ENCODE measurements at places on chromosomes 12 and 14.

- DNase-seq: no peak
Measured at GRCh38 chr12:20832911-20833310, 22.4 kb downstream of the SLCO1B3 start.

- no peak for DNase-seq
Measured at GRCh38 chr12:93740751-93741150, 63.6 kb downstream of the CRADD start.

- no peak for DNase-seq
Measured at GRCh38 chr12:118342090-118342489, 30.6 kb downstream of the TAOK3 start.

GRCh38 chr12:89717759-89718523, 9.3 kb upstream of the ATP2B1 start:
- DNase-seq: no peak

DNA sequence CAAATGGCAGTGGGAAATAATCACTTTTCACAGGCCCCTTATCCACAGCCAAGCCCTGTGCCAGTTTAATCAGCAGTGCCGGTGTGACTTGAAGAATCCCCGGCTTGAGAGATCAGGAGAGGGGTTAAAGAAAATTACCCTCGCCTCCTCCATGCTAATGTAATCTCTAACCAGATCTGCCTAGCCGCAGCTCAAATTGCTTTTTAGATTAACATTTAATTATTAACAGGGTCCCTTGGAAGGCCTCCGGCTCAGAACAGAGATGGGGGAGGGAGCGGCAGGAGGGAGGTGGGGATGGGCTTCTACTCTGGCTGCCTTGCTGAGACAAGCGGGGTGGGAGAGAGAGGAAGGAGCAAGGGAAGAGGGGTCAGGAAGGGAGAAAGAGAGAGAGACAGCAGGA, 24.0 kb downstream of the FAM222A start:
- DNase-seq: no peak

DNA sequence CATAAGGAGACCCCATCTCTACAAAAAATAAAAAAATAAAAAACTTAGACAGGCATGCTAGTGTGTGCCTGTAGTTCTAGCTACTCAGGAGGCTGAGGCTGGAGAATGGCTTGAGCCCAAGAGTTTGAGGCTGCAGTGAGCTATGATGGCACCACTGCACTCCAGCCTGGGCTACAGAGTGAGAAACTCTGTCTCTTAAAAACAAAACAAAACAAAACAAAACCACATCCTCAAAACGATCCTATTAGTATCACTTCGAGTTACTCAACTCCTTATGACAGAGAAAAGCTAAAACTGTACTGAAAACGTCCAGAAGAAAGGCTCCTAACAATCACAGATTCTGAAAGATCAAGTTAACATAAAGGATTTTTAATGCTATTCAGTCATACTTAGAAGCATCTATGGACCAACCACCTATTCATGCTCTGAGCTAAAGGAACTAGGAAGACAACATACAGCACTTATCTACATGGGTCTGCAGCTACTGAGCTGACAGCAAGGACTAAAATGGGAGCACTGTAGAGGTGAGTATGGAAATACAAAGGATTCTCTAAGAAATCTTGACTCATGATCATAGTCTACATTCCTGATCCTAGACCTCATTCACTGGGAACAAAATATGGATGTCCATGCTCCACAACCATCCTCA, 75.3 kb upstream of the DUSP6 start:
- DNase-seq: no peak

DNA sequence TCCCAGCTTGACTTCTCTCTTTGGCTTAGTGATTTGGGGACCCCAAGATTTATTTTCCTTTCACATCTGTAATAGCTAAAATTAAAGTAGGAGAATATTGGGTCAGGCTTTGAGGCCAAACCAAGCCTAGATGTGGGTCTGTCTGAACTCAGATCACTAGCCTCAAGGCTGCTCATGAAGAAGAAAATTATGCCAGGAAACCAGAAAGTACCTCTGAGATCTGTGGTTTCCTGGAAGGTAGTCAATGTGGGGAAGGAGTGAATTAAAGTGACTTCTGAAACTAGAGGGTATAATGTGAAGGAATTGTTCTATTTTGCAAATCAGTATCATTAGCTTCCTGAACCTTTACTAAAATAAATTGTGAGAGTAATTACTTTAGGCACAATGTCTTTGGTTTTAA, 13.4 kb upstream of the CLEC12A start:
- no peak for DNase-seq

DNA sequence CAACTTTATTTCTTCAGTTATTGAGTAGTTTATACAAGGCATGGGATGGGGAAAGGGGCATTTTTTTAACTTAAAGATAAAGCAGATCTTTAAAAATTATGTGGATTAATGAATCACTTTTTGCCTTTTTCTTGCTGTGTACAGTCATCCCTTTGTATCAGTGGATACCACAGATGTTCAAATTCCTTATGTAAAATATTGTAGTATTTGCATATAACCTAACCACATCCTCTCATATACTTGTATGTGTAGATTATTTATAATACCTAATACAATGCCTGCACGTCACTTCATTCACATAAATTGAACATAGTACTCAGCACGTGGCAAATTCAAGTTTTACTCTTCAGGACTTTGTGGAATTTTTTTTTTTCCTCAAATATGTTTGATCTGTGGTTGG, 66.5 kb upstream of the MON2 start:
- DNase-seq: no peak

- DNase-seq: no peak
Measured at GRCh38 chr14:42947991-42948390, 1341.3 kb downstream of the LRFN5 start.

- no peak for DNase-seq
Measured at GRCh38 chr12:2553388-2554126, 241.2 kb upstream of the FKBP4 start.

GRCh38 chr14:97290977-97291376, 493.8 kb downstream of the VRK1 start:
- no peak for DNase-seq

Measured in skeletal muscle cell (primary cell).